NCI-H510A (cell line): ENCODE measurements at places on chromosomes 5 and 9.

DNA sequence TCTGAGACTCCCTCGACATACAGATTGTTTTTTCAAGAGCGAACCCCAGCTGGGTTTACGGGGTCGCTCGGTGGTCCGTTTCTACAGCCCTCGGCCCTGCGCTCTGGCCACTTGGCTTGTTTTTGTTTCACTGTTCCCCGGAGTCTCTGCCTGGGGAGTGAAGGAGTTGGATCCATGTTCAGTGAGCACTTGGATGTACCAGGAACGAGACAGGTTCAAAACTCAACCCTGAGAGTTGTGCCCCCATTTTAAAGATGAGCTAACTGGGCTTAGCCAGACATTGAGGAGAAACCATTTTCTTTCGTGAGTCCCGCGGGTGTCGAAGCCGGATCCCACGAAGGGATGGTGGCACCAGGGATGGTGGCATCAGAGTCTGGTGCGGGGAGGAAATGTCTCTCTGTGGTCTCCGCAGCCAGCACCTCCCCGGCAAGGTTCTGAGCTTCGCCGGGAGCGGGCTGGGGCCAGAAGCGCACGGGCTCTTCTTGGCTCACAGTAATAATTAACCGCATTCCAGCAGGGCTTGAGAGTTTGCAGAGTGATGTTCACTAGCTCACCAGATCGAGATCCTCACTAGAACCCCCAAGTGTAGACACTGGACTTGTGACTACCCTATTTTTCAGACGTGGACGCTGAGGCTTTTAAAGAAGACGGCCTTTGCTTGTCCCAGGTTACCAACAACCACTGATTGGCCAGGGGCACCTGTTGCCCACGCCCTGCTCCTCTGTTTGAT lies 1.0 kb downstream of the MSX2 start:
- no peak for DNase-seq

DNA sequence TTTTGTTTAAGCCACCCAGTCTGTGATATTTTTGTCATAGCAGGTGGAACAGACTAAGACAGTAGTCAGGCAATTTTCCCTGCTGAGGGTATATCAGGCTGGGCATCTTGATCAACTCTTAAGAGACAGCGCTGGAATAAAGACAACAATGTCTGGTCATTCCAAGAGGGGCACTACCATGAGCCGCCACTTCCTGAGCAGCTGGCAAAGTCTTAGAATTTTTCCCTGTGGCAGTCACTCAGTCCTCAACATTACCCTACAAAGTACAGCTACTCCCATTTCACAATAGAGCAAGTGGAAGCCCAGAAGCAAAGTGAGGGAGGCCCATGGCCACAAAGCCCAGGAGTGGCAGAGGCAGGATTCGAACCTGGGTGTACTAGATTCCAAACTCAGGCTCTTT lies 74.8 kb downstream of the SH3PXD2B start:
- DNase-seq: no peak

DNA sequence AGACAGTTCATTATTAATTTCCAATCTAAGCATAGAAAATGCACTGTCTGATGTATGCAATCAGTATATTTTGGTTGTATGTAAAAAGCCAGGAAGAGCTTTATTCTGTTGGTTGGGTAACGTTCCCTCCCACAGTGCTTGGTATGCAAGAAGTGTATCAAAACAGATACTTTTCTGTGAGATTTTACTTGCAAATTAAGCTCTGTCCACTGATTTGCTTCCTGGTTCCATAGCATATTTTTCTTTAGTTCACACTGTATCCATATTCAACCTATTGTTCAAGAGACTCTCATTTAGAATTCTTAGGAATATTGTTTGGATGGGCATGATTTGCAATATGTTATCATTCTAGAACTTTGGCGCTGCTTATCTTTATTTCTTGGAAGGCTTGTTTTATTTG lies 47.4 kb downstream of the RNF180 start:
- no peak for DNase-seq

DNA sequence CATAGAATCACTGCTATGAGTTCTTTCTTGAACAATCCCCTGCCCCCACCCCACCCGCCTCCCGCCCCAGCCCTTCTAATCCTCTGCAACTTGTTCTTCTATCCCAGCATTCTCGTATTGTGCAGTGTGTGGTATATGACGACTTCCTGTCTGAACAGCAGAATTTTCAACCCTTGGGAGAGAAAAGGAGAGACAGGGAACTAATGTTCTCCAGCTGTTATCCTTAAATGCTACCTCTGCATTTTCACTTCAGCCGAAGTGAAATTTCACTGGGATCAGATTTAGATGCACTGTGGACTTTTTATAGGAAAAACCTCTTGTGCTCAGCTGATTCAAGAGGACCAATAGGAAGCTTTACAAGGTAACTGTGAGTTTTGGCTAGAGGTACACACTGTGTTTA lies 2.2 kb downstream of the FBXL7 start:
- DNase-seq: no peak

- no peak for DNase-seq
These were observed 476.8 kb upstream of the C9orf72 start for GRCh38 chr9:28050046-28050445.

DNA sequence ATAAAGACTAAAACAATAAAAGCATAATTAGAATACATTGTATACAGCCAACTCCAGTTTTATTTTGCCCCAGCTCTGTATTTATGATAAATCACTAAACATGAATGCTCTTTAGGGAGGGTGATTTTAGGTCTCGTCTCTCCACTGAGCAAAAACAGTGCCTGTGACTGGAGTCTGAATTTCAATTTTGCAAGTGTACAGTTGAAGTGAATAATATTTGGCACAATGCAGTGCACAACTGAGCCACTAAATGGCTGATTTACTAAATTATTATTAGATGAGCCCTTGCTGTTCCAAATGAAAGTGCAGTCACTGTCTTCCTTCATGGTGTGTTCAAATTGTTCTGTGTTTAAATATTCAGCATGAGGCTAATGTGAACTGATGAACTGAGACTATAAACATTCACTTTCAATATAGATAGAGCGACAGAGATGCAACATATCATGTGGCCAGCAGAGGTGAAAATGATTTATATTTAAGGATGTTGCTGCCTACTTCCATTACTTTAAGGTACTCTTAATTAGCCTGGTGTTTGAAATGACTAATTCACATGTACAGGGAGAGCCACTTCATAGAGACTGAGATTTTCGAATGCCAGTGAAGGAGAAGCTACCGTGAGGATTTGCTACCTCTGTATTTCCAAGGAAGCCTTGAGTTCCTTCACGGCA lies 375.1 kb downstream of the EBF1 start:
- no peak for DNase-seq

GRCh38 chr5:151150471-151151262 lies 6.9 kb downstream of the ANXA6 start:
- no peak for DNase-seq

DNA sequence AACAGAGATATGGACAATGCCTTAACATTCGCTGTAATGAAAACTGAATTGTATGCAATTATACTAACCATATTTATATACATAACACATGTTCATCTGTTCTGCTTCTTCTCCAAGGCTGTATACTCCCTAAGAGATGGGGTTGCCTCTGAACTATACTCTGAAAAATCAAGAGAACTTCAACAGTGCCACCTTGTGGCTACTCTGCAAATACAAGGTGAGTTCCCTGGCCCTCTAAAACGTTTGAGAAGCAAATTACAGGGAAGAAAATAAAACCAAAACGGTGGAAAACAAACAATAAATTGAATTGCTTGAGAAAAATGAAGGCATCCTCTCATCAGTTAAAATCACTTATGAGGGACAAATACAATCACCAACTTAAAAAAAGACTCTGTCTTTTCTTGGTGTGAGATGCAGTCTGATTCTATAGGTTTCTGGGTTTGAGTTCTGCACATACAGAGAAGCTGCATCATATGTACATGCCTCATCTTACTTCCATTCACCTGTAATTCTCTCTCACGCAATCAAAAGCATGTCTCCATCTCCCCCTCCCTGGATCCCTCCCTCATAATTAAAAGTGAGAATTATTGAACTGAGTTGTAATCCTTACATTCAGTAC lies 98.6 kb downstream of the FBXW11 start:
- DNase-seq: no peak

GRCh38 chr5:124398460-124398859 lies 348.0 kb downstream of the ZNF608 start:
- DNase-seq: no peak

- no peak for DNase-seq
These were observed 3.9 kb downstream of the TYRP1 start for GRCh38 chr9:12696931-12697622.

DNA sequence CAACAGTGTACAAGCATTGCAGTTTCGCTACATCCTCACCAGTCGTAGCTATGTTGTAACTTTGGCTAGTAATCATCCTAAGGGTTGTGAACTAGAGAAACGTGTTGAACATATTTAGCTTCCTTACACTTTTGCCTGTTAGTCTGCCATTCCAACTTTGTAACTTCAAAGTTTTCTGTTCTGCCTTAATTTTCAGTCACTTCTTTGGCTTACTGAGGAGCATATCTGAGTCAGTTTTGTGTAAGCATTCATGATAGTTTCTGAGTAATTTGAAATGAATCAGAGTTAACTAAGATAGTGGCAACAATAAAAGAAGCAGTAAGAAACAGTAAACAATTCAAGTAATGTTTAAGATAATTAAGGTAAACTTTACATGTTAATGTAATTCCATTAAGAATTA lies 58.9 kb upstream of the MCCC2 start:
- no peak for DNase-seq
